Left renal cortex interstitium (tissue), 4 donors: ENCODE measurements at places on chromosomes 12 and 14.

- DNase-seq, result no peak
Observed at GRCh38 chr14:88631091-88631490, 68.3 kb downstream of the ZC3H14 start.

GRCh38 chr12:96743606-96744005 is 163.5 kb upstream of the NEDD1 start:
- DNase-seq, result no peak

- DNase-seq, result no peak
Observed at GRCh38 chr14:94180655-94181271, 6.6 kb downstream of the PPP4R4 start.

GRCh38 chr14:73264080-73264884 is 27.0 kb downstream of the PAPLN start:
- DNase-seq, result no peak

DNA sequence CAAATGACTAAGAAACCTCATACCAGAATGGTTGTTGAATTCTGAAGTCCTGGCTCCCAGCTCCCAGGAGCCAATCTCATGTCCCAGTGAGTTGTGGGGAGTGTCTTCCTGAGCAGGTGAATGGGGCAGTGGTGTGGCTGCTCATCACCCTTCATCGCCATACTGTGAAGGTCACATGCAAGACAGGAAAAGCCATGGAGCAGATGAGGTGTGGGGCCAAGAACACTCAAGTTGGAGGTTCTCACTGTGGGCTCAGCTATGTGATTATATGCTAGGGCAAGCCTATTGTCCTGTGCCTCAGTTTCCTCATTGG is 16.6 kb upstream of the TSPAN11 start:
- DNase-seq, result no peak

- DNase-seq, result no peak
Observed at GRCh38 chr12:100733817-100734593, 60.6 kb upstream of the ANO4 start.

DNA sequence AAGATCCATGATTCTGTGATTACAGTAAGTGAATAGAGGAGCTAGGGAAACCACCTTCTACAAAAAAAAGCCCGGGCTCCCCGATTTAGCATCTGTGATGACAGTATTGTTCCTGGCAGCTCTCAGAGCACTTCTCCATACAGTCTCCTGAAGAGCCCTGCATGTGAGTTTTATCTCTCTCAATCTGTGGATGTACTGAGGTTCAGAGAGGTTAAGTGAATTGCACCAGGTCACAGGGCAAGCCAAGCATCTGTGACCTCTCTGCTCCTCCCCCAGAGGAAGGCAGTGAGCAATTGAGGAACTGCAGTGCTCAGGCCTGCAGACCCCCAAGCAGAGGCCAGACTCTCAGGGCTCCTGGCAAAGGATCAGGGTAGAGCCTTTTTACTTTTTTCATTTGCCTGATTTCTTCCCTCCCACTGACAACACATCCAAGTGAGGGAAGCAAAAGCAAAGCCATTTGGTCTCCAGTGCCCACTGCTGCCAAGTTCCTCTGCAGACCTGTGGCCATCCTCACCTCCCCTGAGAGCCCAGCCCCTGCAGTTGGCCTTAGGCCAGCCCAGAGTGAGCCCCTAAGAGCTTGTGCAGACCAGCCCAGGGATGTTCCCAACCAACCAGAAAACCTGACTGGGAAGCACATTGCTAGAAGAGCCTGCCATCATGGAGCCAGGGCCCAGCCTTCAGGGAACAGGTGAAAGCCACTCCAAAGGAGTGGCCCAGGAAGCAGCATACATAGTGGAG is 47.6 kb upstream of the PNMA1 start:
- DNase-seq, result no peak

DNA sequence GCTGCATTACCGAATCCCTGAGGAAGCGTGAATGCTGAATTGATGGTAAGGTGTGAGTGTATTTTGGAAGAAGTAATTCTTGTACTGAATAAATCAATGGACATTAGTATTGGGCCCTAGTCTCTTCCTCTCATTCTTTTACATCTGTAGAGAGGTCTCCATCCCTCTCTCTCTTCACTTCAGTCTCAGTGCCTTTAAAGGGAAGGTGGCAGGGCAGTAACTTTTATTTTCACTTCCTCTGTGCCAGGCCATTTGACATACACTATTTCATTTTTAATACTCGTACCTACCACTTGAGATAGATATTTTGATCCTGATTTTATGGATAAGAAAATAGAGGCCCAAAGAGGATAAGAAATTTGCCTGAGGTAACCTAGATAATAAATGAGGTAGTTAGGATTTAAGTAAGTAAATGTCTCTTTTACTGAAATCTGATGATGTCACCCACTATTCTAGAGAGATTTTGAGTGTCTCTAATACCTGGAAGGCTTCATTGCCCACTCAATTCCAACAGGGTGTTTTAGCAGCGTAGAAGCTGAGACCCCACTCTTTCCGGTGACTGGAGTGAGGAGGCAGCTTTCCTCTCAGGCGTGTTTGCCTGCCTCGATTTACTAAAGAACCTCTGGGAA is 177.9 kb upstream of the PRICKLE1 start:
- DNase-seq, result no peak

GRCh38 chr12:1939801-1940607 is 21.6 kb upstream of the CACNA2D4 start:
- peak; percentile 74 for DNase-seq

GRCh38 chr12:10226086-10226485 is 13.4 kb downstream of the GABARAPL1 start:
- DNase-seq, result no peak

DNA sequence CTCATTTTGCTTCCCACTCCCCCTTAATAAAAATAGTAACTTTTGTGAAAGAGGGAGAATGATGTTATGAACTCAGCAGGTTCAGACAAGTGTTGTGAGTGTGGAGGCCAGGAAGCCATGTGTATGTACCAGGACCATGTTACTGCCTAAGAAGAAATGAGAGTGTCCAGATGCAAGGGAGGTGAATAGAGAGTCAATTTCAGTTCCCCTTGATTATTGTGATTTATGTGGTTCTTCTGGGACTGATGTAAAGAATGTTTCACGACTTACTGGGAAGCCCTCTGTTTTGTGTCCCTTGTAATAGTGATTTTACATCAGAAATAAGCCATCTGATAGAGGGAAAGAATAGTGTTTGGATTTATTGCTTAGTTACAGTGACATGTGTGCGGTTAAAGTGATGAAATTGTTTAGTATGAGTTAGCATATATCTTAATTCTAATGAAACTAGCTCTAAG is 32.5 kb downstream of the FBXO34 start:
- no peak for DNase-seq

DNA sequence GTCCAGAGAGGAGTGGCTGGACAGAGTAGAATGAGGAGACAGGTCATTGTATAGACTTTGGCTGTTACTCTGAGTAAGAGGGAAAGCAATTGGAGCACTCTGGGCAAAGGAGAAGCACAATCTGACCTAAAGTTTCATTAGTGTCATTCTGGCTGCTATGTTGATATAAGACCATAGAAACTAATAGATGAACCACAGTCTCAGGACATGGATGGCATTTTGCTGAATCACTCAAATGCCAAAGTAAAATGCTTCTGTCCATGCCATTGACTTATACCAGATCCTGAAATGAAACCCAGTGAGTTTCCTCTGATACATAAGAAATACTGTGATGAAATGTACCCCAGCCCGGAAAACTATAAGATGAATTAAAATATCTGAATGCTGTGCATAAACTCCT is 65.8 kb upstream of the COCH start:
- DNase-seq, result no peak

GRCh38 chr12:79302162-79302814 is 388.5 kb downstream of the PAWR start:
- DNase-seq, result no peak

GRCh38 chr14:102077382-102077709 is 9.5 kb downstream of the HSP90AA1 start:
- DNase-seq, result no peak

DNA sequence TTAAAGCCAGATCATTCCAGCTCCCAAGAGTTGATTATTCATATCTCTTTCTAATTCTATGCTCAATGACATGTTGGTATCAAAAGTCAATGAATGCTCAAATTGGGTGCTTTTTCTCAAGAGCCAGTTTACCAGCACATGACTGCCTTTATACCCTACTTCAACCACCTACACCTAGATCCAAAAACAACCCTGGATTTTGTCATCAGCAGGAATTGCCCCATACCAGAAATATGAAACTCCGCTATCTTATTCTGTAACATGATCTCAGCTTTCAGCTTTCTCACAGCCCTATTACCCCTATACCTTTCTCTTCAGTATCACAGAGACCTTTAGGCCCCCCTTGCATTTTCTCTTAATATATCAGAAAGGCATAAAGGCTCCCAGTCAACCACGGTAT is 32.3 kb upstream of the ESR2 start:
- no peak for DNase-seq

- no peak for DNase-seq
Observed at GRCh38 chr12:29245246-29245645, 96.2 kb downstream of the FAR2 start.

GRCh38 chr12:31122481-31122880 is 48.8 kb downstream of the DDX11 start:
- no peak for DNase-seq

GRCh38 chr12:115213538-115214016 is 529.6 kb upstream of the TBX3 start:
- no peak for DNase-seq

DNA sequence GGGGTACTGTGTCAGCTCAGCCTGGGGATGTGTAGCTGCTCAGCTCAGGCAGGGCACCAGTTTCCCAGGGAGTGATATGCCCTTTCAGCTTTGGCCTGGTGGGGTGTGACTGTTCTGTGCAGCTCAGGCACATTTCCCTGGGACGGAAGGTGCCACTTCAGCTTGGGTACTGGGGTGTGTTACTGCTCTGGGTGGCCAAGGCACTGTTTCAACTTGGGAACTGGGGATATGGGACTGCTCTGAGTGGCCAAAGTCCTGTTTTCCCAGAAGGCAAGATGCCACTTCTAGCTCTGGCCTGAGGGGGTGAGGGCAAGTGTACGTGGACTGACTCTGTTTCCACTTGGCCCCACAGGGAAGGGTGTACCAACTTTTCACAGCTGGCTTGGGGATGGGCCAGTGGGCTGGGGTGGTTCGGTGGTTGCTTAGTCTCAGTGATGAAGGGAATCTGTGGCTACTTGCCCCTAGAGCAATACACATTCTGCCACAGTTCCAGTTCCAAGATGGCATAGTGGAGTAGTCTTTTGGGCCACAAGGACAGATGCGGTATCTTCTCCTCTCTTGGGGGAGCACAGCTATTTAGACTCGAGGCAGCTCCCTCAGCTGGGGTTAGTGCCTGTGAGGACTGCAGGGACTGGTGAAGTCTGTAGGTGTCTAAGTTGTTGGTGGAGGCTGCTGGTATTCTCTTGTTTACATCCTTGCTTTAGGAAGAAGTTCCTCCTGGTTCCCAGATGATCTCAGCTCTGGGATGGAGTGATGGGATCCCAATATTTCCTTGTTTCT is 26.4 kb downstream of the TBC1D15 start:
- no peak for DNase-seq

- no peak for DNase-seq
Observed at GRCh38 chr12:80715713-80716249, 931 bp upstream of the MYF5 start.

- DNase-seq, result no peak
Observed at GRCh38 chr12:53381731-53382630, 2.0 kb downstream of the SP1 start.

DNA sequence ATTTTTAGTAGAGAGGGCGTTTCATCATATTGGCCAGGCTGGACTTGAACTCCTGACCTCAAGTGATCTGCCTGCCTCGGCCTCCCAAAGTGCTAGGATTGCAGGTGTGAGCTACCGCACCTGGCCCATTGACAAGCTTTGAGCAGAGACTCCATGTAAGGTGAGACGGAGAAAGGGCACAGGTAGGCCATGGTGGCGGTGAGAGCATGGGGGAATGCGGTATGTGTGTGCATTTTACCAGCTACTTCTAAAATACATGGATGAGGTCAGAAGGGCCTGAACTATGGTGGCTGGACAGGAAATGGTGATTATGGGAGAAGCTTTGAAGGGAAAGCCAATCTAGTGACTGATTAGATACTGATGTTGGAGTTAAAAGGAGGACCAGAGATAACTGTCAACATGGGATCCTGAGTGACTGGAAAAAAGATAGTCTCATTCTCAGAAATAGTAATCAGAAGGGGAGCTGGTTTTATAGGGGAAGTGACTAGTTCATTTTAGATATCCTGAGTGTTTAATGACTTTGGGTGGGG is 21.9 kb upstream of the PTPRB start:
- DNase-seq, result no peak

- DNase-seq, result no peak
Observed at GRCh38 chr14:58733451-58734208, 95.9 kb downstream of the DACT1 start.

DNA sequence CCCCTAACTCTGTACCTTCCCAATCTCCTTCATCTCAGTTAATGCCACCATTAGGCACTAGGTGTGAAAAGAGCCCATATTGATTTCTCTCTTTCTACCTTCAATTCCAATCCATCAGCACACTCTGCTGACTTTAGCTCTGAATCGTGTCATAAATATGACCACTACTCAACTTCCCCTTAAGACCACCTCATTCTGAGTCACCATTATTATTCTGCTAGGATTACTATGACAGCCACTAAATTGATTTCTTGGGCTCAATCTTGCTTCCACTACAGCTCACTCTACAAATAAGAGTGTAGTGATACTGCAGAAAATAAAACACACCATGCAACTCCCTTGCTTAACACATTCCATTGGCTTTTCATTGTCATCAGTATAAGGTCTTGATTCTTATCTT is 1449.0 kb upstream of the FLRT2 start:
- DNase-seq, result no peak

GRCh38 chr14:63893701-63894458 is 41.1 kb downstream of the SYNE2 start:
- no peak for DNase-seq

DNA sequence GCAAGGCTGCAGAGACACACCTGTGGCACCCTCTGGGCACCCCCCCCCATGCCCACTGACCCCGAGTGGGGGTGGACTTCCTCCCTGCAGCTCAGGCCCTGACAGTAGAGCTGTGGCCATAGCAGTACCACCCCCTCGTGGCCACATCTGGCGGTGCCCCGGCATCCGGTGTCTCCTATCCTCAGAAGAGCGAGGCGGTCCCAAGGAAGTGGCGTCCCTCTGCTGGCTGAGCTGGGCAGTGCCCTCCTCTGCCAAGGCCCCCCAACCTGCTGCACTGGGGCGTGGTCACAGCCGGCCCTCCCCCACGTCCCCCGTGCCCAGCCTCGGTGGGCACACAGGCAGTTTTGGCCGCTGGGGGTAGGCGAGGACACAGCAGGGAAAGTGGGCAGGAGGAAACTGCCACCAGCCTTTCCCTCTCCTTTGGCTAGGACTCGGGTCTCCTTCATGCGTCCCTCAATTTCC is 6.0 kb upstream of the SLC6A12 start:
- no peak for DNase-seq
